SHP77 treated with DMSO at 0.1 percent for 48 hours (cell line): ENCODE measurements at places on chromosomes 6 and 20.

DNA sequence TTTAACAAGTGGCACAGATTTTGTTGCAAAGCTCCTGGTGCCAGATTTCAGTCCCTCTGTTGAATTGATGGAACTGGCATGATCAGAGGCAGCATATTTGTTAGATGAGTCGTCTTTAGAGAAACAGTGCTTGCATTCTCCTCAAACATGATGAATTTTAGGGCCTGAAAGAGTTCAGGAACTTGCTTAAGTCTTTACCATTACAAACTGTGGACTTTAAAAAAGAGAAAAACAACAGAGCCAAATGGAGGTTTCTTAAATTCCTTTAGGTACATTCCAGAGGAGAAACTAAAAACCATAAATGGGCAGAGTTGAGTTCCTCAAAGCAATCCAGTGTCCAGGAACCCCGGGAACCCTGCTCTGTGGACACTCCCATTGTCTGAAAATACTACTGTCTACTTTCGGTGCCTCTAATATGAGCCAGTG, 2.5 kb downstream of the GTF2H5 start:
- no peak for DNase-seq

DNA sequence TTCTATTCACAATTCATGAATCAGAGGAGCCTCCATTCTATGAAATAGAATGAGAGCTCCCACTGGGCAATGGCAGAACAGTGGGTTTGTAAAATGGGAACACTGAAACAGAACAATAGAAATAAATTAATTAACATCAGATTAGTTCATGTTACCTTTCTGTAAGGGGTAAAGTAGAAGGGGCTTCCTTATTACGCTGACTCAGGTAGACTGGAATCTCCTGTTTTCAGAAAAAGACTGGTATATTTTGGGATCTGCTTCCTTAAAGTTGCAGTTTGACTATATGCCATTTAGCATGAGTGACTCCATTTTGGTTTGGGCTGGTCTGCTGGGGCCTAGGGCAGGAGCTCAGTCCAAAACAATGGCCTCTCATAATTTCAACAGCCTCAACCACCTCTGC, 52.8 kb upstream of the ZFAND3 start:
- DNase-seq = no peak

DNA sequence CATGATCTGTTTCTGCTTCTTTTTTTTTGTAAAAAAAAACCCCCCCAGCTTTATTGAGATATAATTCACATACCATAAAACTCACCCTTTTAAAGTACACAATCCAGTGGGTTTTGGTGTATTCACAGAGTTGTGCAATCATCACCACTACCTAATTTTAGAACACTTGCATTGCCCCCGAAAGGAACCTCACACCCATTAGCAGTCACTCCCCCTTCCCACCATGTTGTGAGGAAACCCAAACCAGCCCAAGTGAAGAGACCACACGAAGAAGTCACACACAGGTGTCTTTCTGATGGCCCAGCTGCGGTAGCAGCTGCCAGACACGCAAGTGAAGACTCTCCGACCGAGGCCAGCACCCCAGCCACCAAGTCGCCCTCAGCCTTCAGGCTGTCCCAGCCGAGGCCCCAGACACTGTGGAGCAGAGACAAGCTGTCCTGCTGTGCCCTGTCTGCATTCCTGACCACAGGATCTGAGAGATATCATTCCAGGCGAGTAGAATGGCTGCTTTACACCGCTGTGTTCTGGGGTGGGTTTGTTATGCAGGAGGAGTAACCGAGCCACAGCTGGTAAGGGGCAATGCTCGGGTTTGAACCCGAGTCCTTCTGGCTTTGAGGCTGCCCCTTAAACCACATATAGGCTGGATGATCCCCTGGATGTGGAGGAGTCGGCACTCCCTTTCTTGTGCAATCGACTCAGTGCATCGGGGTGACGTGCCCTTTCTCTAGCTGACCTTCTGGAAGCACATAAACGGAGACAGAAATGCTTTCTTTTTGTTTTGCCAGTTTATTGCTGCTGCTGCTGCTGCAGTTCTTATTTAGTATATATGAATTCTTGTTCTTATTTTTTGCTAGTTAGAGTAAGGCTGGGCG, 59.1 kb upstream of the PTPN1 start:
- DNase-seq = no peak

DNA sequence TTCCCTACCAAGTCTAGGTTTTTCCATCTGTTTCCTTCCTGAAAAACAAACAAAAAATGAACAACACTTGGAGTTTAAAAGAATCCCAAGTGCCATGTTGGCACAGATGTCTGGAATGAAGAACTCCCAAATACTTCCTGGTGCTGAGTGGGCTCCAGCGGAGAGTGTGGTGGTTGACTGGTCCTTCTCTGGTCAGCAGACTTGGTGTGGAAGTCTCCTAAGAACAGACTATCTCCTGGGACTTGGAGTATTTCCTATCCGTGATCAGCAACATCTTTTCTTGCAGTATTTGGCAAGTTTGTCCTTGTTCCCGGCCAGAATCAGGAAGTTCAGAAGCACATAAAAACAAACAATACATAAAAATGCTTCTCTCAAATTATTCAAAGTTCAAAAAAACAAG, 154.1 kb downstream of the MTFR2 start:
- no peak for DNase-seq

GRCh38 chr6:44667668-44668390, 280.3 kb downstream of the CDC5L start:
- no peak for DNase-seq

DNA sequence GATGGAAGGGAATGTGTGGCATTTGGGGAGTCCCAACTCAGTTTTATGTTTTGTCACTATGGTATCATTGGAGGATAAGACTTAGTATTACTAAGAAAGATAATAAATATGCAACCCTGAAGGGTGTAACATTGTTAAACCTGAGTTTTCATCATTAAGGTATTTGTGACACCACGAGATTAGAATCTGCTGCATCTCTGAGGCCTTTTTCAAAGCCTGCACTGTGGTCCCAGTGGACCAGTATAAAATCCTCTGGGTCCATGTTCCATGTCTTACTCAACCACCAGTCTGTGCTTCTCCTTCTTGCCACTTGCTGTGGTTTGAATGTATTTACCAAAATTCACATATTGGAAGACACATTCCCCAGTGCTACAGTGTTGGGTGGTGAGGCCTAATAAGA, 130.6 kb downstream of the TBX18 start:
- DNase-seq = no peak

DNA sequence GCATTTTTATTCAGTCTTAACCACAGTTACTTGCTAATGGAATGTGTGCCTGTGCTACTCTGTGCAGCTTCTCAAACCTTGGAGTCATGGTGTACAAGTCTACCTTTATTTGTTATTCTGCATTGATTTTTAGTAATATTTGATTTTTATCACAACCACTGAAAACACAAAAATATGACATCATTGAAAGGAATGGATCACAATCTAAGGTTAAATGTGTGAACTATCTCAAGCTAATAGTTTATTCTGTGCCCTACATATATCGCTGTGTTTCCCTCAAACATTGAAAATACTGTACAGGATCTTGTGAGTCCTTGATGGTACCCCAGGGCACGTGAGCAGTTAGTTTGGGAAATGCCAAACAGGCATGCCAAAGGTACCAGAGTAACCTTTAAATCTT, 573.4 kb downstream of the FRK start:
- no peak for DNase-seq
